ENCODE measurements at places on chromosomes 1 and 21.

- DNase-seq: no peak
Observed at GRCh38 chr1:237566581-237566980, 324.1 kb downstream of the ZP4 start.

GRCh38 chr21:45381865-45382696 lies 22.9 kb upstream of the COL18A1 start:
- DNase-seq: no peak

DNA sequence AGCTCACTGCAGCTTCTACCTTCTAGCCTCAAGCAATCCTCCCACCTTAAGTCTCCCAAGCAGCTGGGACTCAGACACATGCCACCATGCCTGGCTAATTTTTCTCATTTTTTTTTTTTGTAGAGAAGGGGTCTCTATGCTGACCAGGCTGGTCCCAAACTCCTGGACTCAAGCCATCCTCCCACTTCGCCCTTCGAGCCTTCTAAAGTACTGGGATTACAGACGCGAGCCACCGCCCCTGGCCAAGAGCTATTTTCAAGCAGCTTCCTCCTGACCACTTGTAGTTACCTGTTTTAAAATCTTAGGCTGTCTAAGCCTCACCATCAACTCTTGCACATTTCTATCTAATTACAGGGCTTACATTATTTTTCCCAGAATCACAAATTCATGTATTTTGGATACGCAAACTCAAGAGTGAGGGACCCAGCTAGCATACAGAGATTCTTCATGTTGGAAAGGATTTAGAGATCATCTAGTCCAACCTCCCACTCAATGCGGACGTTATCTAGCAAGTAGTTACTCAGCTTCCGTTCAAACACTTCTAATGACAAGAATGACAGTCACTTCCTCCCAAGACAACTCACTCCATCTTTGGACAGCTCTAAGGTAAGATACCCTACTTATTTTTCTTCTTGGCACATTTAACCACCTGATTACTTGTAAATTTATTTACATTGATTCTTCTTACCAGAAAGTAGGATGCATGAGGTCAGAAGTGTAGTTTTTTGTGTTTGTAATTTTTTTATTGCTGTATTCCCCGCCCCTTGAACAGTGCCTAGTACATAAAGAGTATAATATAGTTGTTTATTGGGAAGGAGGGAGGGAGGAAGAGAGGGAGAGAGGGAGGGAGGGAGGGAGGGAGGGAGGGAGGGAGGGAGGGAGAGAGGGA lies 65.4 kb downstream of the LUZP1 start:
- DNase-seq: no peak

- DNase-seq: no peak
Observed at GRCh38 chr1:1205769-1206375, 520 bp downstream of the TNFRSF18 start.

- no peak for DNase-seq
Observed at GRCh38 chr21:41250519-41250918, 66.1 kb upstream of the FAM3B start.

- DNase-seq: no peak
Observed at GRCh38 chr1:240801442-240801841, 189.5 kb upstream of the GREM2 start.

DNA sequence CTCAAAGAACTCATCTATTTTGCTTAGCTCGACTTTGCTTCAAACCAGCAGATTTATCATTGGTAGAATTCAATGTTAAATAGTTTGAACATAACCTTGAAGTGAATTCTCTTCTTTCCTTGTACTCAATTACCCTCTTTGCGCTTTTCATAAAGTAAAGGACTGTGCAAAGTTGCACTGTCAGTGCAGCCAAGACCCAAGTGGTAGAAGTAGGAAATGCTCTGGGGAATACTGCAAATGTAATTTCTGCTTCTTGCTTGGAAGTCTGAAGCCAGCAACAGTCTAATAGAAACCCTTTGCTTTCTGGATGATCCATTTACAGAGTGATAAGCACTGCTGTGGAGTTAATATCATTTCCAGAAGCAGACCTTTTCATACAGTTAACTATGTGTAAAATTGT lies 936.7 kb upstream of the TMPRSS15 start:
- DNase-seq: no peak

GRCh38 chr1:103110701-103111100 lies 2.4 kb upstream of the COL11A1 start:
- no peak for DNase-seq

GRCh38 chr1:15213341-15213821 lies 33.6 kb upstream of the FHAD1 start:
- DNase-seq: no peak

DNA sequence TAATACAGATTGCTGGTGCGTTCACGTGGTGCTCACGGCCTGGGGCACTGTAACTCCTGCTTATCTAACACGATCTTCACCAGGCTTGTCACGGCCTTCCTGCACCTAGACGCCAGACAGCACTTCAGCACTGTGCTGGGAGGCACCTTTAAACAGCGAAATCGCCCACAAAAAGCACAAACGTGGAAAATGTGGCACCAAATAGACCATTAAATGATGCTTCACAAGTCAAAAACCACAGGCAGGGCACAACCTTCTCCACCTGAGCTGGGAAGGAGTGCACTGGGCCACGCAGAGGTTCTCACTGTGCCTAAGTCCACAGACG lies 20.0 kb downstream of the IBA57 start:
- DNase-seq: no peak

DNA sequence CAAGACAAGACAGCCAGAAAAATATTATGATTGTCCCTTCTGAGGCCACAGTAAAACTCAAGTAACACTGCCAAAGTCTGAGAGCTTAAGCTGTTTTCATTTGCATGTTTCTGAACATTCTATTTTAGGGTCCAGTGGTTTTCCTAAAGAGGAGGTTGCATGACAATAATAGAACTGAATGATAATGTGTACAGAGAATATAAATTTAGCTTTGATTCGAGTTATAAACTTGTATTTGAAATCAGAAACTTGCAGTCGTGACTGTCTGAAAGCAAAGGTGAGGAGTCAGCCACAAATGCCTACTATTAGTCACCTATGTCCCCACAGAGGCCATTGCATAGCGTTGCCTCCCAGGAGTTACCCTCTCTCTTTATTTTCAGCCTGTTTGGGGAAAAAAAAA lies 363.1 kb upstream of the ADGRL2 start:
- no peak for DNase-seq

DNA sequence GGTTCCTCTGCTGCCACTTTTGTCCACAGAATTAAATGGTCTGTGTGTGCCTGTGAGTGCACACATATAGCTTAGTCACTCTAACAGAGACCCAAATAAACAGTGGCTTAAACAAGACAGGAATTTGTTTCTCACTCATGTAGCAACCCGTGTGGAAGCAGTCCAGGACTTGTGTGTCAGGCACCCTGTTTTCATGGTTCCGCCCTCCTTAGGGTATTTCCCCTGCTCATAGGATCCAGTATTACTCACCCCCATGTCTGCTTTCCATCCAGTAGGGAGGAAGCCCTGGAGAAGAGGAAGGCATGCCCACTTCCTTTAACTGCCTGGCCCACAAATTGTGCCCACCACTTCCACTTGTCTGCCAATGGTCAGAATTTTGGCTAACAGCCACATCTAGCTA lies 41.3 kb upstream of the TACSTD2 start:
- DNase-seq: no peak

DNA sequence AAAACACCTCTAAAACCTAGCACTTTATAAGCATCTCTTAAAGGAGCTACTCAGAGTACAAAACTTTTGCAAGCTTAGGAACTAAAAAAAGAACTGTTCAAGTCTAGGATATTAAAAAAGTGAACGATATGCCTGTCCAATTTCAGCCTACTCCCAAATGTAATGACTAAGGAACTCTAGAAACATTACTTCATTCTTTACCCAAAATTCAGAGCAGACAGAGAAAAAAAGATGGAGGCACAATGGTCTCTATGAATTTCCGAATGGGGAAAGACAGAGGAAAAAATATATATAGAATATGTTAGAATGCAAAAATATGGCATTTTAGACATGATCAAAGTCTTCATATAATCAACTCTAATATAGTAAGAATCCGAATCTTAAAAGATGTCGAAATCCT lies 61.2 kb downstream of the TP53BP2 start:
- DNase-seq: no peak

GRCh38 chr1:79090985-79091384 lies 84.5 kb upstream of the ADGRL4 start:
- no peak for DNase-seq

GRCh38 chr21:43289966-43290365 lies 121.2 kb downstream of the CRYAA start:
- no peak for DNase-seq

DNA sequence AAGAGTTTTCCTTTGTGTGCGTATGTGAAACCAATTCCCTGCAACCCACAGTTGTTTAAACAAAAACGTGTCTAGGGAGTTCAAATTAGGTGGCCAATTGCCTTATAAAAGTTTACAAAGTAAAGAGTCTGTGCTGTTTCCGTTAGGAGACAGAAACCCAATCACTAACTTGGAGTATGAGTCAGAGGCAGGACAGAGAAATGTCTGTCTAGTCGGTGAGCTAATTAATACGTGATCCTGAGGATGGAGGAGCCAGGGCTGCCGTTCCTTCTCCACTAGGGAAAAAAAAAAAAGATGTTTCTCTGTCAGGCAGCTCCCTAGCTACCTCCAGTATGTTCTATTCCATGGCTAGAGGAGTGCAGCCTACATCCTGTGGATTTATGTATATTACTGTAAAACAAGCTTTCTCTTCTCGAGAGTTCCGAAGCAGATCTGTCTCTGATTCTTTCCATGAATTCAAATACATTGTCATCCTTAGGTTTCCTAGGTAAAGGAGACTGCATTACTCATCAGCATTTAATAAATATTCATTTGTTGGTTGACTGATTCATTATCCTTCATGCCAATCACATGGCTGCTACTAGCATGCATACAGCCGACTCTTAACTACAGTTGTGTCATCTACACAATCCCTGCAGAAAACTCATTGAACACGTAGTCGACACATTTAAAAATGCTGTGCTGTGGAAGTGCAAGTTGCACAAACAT lies 430.6 kb downstream of the KIF26B start:
- no peak for DNase-seq

GRCh38 chr1:31786366-31787060 lies 22.4 kb upstream of the ADGRB2 start:
- no peak for DNase-seq

DNA sequence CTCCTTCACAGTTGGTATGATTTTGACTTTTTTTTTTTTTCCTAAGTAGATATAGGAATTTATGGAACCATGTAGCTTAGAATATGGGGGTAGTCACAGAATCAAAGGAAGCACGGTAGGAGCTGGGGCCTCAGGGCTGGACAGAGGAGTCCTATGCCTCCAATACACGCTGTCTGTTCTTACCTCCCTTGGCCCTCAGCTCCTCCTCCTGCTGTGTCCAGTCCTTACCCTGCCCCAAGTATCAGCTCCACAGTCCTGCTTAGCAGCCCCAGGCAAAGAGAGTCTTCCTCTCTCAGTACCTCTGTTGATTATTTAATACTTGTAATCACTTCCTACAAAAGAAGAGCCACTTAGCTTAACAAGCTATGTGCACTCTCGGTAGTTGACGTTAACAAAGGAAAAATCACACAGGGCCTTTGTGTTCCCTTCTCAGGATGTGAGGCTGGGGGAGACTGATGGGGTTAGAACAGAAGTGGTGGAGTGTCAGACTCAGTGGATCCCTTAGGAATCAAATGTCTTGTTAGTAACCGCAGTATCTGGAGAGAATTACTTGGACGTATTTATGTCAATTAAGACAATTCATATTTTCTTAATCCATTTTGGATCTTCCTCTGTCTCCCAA lies 292.3 kb downstream of the HHAT start:
- no peak for DNase-seq

- DNase-seq: no peak
Observed at GRCh38 chr1:53725238-53725689, 13.7 kb downstream of the GLIS1 start.

DNA sequence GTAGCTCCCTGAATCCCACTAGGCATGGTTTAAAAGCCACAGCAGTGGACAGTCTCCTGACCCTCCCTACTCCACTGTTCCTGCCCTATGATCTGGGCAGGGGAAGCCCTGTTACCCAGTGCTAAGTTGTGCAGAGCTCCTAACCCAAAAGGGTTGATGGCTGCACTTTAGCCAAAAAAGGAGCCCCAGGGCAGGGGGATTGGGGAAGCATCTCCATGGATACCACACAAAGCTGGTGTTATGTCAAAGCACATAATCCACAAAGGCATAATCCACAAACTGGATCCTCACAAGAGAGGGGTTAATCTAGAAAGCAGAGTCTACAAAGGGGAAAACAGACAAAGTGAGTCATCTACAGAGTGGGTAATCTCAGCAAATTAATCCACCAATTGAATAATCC lies 5.7 kb downstream of the RSPO1 start:
- DNase-seq: no peak

- DNase-seq: no peak
Observed at GRCh38 chr21:29508301-29508700, 209.6 kb downstream of the BACH1 start.

- DNase-seq: peak; percentile 33
Observed at GRCh38 chr21:33403128-33403785, at the start of gene IFNGR2. IFNGR2 (plus strand) TSS chr21:33403413; CDS start chr21:33403544, 131 bp downstream.

DNA sequence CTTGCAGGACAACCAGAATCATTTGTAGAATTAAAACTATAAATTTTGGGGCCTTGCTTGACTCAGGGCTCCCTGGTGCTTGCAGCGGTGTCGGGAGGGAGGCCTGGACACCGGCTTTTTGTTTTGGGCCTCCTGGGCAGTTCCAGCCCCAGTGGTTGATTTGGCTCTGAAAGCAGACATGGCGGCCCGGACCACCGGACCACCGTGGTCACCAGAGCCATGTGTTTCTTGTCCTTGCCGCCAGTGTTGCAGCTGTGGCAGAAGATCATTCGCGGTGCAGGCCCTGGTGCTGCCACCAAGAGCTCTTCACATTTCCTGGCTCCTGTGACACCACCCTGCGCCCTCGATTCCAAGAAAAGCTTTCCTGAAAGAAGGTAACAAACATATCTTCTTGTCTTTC lies 484.8 kb downstream of the BRINP3 start:
- no peak for DNase-seq

DNA sequence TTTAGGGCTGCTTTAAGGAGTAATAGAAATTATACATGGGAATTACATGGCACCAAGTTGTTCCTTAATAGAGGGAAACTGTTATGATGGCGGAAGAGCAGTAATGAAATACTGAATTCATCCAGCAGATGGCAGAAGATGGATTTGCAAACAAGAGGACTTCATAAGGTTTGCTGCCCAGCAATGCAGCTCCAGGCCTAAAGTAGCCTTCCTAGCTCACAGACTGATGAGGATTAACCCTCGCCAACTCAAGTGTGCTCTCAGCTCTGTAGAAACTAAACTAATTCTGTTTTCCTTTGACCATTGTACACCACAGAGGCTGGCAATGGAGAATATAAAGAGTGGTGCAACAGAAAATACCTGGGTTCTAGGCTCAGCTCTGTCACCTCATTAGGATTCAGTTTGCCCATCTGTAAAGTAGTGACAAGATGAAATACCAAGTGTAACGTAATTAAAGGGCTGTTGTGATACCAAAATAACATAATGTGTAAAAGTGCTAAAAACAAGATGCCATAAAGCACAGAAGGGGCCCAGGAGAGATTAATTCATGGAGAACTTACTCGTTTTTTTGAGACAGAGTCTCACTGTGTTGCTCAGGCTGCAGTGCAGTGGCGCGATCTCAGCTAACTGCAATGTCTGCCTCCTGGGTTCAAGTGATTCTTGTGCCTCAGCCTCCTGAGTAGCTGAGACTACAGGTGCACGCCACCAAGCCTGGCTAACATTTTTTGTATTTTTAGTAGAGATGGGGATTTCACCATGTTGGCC lies 102.4 kb upstream of the SERBP1 start:
- no peak for DNase-seq

Data from hypothalamus (tissue), 51 donors.